Breast epithelium (tissue), 4 donors: ENCODE measurements at places on chromosomes 2 and 18. TPM values are rescaled to one million over a fixed set of nuclear protein-coding genes. Genes with fewer than 3 reads are reported as not detected.

DNA sequence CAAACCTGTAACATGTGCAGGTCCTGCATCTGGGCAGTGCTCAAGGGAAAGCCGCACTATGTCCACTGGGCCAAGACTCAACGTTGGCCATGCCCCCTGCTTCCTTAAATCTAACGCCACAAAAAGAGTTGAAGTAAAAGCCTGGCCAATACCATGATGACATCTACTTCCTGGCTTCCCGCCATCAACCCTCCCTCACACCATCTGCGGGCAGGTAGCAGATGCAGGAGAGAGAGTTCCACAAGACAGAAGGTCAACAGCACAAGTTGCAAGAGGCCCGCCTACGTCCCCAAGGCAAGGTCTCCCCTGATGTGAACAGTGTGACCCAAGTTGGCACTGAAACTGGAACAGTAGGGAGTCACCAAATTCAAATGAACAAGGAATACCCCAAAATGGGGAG, 48.4 kb downstream of the ABCG8 start:
- no peak for DNase-seq

DNA sequence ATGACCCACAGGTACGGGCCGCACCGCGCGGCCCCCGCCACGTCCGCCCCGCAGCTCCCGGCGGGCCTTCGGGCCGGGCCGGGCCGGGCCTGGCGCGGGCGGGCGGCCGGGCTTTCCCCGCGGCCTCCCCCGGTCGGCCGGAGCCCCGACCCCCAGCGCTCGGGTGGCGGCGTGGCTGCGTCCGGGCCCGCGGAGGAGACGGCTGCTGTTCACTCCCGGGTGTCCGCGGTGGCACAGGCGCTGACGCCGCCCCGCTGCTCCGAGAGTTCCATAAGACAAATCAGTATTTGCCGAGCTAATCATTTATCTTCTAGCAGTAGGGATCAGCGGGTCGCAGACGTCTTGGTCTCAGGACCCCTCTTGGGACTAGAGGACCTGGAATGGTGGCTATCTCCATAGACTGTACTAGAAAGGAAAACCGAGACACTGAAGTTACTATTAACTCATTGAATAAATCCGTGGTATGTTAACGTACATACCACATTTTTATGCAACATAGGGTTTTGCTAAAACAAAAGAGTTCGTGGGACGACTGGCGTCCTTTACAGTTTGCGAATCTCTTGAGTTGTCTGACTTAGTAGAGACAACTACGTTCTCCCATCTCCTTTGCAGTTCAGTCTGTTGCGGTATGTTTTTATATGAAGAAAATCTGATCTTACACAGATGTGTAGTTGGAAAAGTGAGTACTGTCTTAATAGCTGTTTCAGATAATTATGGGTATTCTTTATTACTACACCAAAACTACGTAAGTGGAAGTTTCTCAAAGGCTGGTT, 500 bp downstream of the LIMS1 start:
- no peak for DNase-seq

ITPRIPL1 gene
- total RNA-seq: 11.1 TPM

- no peak for DNase-seq
Measured at GRCh38 chr2:126700677-126701076, 44.7 kb downstream of the GYPC start.
